ENCODE measurements at places on chromosomes 11 and 22. TPM values are rescaled to one million over a fixed set of nuclear protein-coding genes. Genes with fewer than 3 reads are reported as not detected.

Gene PRODH
- total RNA-seq = 13.3 TPM

Gene C22orf15
- total RNA-seq = not detected

Gene TRPM5
- total RNA-seq = not detected

Gene TMX2
- 64.3 TPM for total RNA-seq

Gene CCDC83
- total RNA-seq = not detected

Gene CRYAB
- 6,704 TPM for total RNA-seq

Gene FREY1
- not detected for total RNA-seq

Gene TRIM49
- not detected for total RNA-seq

Gene ETS1
- total RNA-seq = 45.3 TPM

Gene CTSW
- total RNA-seq = 0.49 TPM

Gene TSGA10IP
- total RNA-seq = not detected

Gene DERL3
- 2.0 TPM for total RNA-seq

Gene PNPLA5
- total RNA-seq = not detected

Gene C22orf42
- total RNA-seq = not detected

Gene CATSPER1
- not detected for total RNA-seq

Gene A4GALT
- 94.9 TPM for total RNA-seq

Gene CD6
- 0.47 TPM for total RNA-seq

Gene LINC01488
- 0.38 TPM for total RNA-seq

Gene POU2AF2
- total RNA-seq = not detected

DNA sequence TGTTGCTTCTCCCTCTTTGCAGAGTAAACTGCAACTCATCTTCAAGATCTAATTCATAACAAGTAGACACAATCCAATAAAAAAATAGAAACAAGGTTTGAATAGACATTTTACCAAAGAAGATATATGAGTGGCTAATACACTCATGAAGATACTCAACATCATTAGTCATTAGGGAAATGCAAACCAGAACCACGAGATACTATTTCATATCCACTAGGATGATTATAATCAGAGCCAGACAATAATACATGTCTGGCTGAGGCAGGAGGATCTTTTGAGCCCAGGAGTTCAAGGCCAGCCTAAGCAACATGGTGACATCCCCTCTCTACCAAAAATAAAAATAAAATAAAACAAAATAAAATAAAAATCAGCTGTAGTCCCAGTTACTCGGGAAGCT lies 85.0 kb downstream of the ATG16L2 start:
- DNase-seq = no peak

GRCh38 chr11:93528252-93528651 lies 14.9 kb downstream of the SMCO4 start:
- peak; percentile 47 for DNase-seq

DNA sequence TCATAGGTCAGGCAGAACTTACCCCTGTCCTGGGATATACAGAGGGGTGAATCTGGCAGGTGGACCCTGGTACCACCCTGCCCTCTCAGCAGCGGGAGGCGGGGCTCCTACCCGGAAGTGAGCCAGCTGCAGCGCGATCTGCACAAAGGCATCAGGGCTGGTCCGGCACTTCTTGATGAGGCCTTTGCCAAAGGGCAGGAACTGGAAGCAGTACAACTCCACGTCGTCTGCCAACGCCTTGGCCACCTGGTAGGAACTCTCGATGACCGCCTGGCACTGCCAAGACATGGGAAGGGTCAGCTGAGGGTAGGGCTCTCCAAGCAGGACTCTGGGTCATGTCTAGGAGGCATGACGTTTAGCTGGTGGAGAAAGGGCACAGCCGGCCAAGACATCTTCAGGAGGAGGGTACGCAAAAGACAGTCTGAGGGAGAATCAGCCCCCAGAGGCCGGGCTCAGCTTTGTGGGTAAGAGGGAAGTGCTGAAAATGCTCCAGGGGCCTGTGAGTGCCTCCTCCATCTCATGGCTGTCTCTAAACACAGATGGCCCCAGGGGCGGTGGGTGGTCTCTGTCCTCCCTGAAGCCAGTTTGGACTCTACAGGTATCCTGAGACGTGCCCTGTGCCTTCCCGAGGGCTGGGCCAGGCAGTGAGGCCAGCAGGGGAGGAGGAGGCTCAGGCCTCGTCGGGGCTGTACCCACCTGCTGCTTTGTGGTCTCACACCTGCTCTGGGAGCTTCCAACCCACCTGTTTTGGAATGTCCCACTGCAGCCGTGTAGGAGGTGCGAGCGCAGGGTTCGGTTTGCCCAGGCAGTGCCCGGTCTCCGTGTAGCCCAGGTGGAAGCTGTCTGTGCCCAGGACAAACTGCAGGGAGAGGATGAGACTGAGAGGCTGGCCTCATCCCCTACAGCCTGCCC lies 6.7 kb downstream of the CPT1B start:
- no peak for DNase-seq

DNA sequence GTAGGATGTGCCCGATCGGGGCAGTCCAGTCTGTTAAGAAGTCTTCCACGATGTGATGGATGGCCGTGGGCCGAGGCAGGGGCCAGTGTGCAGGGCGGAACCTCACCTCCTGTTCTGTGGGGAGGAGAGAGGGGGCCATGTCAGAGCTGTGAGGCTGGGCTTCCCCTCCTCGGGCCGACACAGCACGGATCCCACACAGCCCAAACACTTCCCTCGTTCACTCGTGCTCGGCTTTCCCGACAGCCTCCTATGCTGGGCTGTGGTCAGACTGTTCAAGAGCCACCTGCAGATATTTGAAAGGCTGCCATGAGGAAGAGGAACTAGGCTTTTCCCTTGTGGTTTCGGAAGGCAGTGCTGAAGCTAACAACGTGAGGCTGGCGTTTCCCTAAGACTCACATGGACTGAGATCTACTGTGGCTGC lies 12.3 kb upstream of the TXN2 start:
- peak; percentile 39 for DNase-seq

GRCh38 chr22:46050916-46051614 lies 74.1 kb upstream of the WNT7B start:
- DNase-seq = peak; percentile 12

- DNase-seq = no peak
Measured at GRCh38 chr11:61116426-61117167, 14.3 kb downstream of the CD5 start.

- DNase-seq = no peak
Measured at GRCh38 chr22:41548830-41549211, 4.6 kb upstream of the POLR3H start.

GRCh38 chr11:76696756-76697155 lies 26.2 kb upstream of the LRRC32 start:
- DNase-seq = no peak

- DNase-seq = no peak
Measured at GRCh38 chr22:30234786-30235470, 11.6 kb downstream of the LIF start.

- no peak for DNase-seq
Measured at GRCh38 chr11:62190011-62190410, at the start of gene SCGB1D1. Gene SCGB1D1 (plus strand): TSS chr11:62190216. CDS start chr11:62190285, 69 bp downstream.

- DNase-seq = peak; percentile 92
Measured at GRCh38 chr22:50308597-50308935, 1.1 kb upstream of the PLXNB2 start.

- DNase-seq = no peak
Measured at GRCh38 chr11:44138286-44138685, 42.8 kb downstream of the EXT2 start.

GRCh38 chr11:34358258-34358727 lies 483 bp upstream of the ABTB2 start:
- peak; percentile 58 for DNase-seq

DNA sequence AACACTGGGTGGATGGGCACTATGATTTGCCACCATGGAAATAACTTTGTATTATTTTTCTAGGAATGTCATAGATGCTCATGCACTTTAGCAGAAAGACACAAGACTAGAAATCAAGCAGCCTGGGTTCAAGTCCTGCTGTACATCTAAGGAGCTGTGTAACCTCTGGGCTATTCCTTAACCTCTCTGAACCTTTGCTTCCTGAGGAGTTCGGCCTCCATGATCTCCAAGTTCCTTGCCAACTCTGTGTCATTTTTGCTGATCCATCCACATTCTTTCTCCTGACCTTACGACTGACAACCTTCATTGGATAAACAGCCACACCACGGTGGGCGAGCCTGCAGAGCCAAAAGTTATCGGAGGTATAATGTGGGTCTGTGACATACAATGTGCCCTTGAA lies 24.1 kb downstream of the ETS1 start:
- no peak for DNase-seq

DNA sequence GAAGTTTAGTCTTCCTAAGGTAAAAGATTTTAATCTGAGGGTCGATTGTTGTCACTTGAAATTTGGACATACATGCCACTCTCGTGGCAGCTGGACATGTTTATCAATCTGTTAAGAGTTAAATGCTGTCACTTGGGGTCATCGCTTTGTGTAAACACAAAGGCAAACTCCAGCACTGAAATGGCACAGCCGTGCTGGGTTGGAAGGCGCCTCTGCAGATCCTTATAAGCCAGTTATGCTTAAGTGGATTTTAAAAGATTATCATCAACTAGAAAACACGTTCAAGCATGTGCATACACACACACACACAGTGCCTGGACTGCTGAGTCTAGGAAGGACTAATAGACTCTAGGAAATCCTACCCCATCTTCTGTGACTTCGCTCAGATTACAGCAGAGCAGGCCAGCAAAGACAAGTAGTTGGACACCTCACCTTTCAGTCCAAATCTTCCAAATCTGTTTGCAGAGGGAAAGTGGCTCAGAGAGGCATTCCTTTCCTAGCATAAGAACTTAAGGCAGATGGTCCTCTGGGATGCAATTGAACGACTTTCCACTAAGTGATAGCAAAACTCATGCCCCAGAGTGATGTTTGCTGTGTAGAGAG lies 83.7 kb downstream of the CACNG2 start:
- no peak for DNase-seq

GRCh38 chr11:20163783-20164481 lies 3.7 kb upstream of the DBX1 start:
- no peak for DNase-seq

GRCh38 chr11:8090756-8091155 lies 9.7 kb downstream of the TUB start:
- DNase-seq = no peak

DNA sequence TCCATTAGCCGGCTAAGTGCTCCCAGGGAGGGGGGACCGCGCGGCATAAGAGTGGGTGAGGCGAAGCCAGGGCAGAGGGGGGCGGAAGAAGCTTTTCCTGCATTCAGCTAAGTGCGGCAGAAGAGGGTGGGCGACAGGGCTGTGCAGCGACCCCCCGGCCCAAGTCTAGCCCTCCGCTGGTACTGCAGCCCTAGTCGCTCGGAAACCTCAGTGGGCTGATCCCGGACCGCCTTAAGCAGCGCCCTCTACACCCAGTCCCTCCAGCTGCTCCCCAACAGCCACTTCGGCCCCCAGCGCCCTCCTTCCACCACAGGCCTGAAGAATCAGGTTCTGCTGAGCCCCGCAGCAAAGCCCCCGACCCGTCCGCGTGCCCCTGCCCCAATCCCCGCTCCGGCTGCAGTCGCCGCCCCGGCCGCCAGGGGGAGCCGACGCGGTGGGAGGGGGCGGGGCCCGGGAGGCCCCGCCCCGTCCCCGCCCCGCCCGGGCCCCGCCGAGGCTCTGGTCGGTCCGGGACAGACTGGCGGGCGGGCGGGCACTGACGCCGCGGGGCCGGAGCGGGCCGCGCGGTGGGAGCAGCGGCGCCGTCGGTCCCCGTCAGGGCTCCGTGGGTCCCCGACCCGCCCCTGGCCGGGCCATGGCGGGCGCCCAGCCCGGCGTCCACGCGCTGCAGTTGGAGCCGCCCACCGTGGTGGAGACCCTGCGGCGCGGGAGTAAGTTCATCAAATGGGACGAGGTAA lies at the start of gene PLCB3:
PLCB3 (plus strand) TSS at position 515 of the 737 bp plus-strand sequence; CDS start at position 635, 120 bp downstream.
- peak; percentile 52 for DNase-seq

GRCh38 chr22:37519268-37520195 lies at the start of gene CARD10:
Gene CARD10 (minus strand): TSS chr22:37519415. CDS start chr22:37519200, 215 bp downstream.
- peak; percentile 50 for DNase-seq

DNA sequence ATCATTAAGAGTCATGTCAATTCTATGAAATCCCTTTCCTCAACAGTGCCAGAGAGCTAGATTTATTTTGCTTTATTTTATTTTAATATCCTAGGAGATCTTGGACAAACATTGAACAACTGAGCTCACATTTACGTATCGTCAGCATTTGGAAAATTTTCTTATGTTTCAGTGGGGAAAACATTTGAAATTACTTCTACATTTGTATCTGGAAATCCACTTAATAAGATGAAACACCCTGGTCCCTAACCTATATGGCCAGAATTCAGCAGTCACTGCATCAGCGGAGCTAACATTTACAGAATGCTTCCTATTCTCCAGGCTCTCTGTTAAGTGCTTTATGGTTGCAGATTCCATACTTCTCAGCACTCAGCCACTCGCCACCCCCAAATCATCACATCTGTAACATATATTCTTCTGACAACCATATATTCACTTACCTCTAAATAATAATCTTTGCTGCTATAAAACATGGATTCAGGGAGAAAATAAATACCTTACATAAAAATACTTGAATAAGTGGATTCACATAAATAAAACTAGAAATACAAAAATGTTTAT lies 773.9 kb downstream of the JRKL start:
- DNase-seq = no peak

DNA sequence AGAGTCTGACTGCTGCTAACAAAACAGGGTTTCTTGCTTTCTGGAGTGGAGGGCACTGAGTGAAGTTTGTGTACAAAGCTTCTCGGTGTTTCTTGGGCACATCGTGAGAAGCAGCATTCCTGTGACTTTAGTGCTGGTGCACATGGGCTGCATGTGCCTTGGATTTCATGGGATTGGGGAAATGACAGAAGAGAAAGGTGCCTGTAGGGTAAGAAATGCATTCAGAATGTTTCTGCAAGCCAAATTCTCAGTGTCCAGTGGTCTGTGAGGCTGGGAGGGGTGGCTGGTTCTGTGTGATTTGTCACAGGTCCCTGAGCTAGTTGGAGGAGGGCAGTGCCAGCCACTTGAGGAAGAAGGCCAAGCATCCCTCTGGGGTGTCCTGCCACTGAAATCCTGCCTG lies 404.2 kb upstream of the NARS2 start:
- DNase-seq = no peak

DNA sequence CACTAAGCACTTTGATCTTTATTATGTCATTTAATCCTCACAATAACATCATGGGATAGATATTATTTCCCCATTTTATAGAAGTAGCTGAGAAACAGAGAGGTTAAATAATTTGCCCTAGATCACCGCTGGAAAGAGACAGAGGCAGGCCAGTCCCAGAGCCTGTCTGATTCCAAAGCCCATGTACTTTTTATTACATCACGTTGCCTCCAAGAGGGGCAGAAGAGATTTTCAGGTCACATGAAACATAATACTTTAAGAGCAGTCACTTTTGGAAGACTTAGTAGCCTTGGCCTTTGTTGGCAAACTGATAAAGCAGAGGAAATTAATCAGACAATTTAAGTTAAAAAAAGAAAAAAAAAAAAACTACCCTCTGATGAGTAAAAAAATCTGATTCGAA lies 200.2 kb upstream of the ARHGAP20 start:
- no peak for DNase-seq

DNA sequence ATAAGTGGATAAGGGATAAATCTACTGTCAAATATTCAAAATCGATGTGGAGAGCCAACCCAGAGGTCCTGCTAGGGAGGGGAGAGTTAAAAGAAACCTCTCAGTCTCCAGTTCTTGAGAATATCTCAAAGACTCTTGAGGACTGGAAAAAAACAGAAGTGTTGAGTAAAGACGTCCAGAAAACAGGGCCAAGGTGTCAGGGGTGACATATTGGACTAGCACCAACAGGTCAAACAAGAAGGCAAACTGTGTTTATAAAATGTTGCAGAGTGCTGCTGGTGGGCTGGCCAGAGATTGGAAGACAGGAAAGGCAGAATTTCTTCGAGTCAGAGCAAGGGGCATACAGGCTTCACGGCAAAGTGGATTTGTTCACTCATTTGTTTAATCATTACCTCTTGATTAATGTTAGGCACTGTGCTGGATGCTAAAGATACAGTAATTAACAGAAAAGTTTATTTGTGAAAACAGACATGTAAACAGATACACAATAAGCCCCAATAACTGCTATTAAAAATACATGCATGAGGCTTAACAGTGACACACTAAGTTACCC lies 33.7 kb upstream of the SMPD1 start:
- DNase-seq = no peak

Measured in left ventricle myocardium inferior (tissue), 1 donor.